Upper lobe of right lung (tissue), 1 donor: ENCODE measurements at places on chromosomes 2 and 18. TPM values are rescaled to one million over a fixed set of nuclear protein-coding genes. Genes with fewer than 3 reads are reported as not detected.
A peak's percentile ranks its signal among the peaks of the same experiment; 100 is the strongest.

DNA sequence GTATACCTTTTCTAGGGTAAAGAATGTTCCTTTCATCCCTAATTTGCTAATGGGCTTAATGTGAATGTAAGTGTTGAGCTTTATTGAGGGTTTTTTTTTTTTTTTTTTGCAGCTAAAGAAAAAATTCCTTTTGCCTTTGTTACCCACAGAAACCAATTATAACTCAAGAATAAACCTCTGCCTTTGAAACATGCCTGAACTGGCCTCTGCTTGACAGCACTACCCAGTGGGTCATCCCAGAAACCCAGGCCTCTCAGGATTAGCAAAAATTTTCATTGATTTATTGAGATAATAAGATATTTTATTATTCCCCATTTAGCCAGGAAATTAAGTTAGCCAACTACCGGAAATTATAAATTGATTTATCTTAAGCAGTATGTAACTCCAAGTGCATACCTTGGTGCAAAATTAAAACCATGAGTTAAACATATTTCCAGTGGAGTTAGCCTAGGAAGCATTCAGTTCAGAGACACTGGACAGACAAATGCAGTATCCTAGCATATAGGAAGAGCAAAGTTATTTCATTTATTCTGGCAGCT lies 67.0 kb upstream of the RASGRP3 start:
- no peaks in the 10 kb centered on the region for H3K27me3 ChIP-seq
- H3K4me3 ChIP-seq = no peak overlapping the region
- H3K4me1 ChIP-seq = no peaks in the 10 kb centered on the region
- no peak for DNase-seq
- H3K36me3 ChIP-seq = no peaks in the 10 kb centered on the region
- H3K27ac ChIP-seq = no peak overlapping the region

- H3K4me1 ChIP-seq = peaks cover 23% of the 10 kb centered on the region
- DNase-seq = no peak
- H3K36me3 ChIP-seq = no peaks in the 10 kb centered on the region
- no peak overlapping the region for H3K4me3 ChIP-seq
- no peaks in the 10 kb centered on the region for H3K27me3 ChIP-seq
- no peak overlapping the region for H3K27ac ChIP-seq
These were observed 32.9 kb downstream of the TPRKB start for GRCh38 chr2:73704285-73704684.

LRRTM4 gene
- 0.41 TPM for total RNA-seq

DNA sequence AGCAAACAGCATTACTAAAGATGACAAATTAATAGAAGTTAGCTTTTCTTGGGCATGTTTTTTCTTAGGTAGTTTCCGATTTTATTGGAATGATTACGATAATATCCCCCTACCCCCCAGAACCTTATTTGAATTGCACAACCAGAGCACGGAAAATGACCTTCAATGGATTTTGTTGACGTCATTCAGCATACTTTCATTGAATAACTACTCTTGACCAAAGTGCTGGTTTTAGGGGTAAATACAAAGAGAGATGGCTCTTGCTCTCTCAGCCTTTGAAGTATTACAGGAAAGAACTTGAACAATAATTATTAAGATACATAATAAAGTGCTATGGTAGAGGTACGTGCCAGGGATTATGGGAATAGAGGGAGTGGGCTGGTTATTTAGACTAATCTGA lies 36.0 kb downstream of the VAPA start:
- H3K27me3 ChIP-seq = no peaks in the 10 kb centered on the region
- H3K4me1 ChIP-seq = peaks cover 8% of the 10 kb centered on the region
- no peak overlapping the region for H3K4me3 ChIP-seq
- no peak overlapping the region for H3K27ac ChIP-seq
- H3K36me3 ChIP-seq = peaks cover 92% of the 10 kb centered on the region
- no peak for DNase-seq

DNA sequence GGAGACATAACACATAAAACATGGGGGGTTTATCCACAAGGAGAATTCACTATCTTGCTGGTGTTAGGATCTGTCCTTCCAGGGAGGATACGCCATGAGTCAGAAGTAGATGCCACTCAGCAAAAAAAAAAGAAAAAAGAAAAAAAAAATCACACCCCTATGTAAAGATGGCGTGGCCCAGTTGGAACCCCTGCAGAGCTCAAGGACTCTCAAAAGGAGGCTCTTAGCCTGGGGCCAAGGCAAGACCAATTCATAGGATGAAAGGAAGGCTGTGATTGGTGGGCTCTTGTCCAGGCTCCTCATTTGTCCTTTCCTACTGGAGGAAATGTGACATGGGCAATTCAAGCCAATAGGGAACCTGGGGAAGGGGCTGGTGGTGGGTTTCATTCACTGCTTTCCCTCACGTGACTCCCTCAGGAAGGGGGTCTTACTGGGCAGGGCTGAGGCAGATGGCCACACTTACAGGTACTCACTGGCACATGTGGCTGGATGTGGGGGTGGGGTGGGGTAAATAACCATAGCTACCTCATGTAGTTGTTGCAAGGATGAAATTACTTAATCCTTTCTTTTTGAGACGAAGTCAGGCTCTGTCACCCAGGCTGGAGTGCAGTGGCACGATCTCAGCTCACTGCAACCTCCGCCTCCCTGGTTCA lies 38.7 kb upstream of the HAAO start:
- peaks cover 12% of the 10 kb centered on the region for H3K4me1 ChIP-seq
- no peak for DNase-seq
- H3K27ac ChIP-seq = no peak overlapping the region
- H3K36me3 ChIP-seq = no peaks in the 10 kb centered on the region
- H3K4me3 ChIP-seq = no peak overlapping the region
- H3K27me3 ChIP-seq = no peaks in the 10 kb centered on the region

GRCh38 chr2:1556776-1557466 lies 143.7 kb downstream of the TPO start:
- H3K27ac ChIP-seq = no peak overlapping the region
- no peak overlapping the region for H3K4me3 ChIP-seq
- H3K27me3 ChIP-seq = no peaks in the 10 kb centered on the region
- no peaks in the 10 kb centered on the region for H3K36me3 ChIP-seq
- H3K4me1 ChIP-seq = peaks cover 7% of the 10 kb centered on the region

- DNase-seq = peak; percentile 94
- no peaks in the 10 kb centered on the region for H3K36me3 ChIP-seq
- H3K27me3 ChIP-seq = no peaks in the 10 kb centered on the region
- peaks cover 39% of the 10 kb centered on the region for H3K4me1 ChIP-seq
- H3K27ac ChIP-seq = peak overlapping the region; percentile 82
These were observed 36.1 kb upstream of the MRPL33 start for GRCh38 chr2:27735263-27735904.
